ENCODE measurements at places on chromosomes 4 and X.

- DNase-seq: no peak
Measured at GRCh38 chr4:3832536-3833220, 66.5 kb downstream of the ADRA2C start.

DNA sequence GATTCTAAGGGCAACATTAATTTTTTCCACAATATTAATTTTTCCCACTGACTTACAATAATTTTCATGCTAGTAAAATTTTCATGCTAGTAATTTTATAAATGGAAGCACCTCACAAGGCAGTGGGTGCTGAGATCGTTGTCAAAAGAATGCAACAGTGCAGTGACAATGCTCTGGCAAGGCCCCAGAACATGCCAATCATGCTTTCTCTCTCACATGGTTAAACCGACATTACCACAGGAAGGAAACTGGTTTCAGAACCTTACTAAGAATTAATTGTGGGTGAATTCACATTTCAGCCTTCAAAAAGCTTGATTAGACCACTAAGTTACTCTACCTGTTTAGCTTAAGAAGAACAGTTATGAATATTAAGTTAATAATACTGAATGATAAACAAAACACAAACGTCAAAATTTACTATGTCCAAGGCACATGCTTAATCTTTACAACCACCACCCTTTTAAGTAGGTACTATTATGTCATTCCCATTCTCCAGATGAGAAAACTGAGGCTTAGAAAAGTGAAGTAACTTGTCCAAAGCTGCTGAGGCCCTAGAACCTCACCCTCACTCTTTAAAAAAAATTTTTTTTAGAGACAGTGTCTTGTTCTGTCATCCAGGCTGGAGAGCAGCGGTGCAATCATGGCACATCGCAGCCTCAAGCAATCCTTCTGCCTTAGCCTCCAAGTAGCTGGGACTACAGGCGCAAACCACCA, 10.0 kb upstream of the OPHN1 start:
- DNase-seq: peak; percentile 27

GRCh38 chrX:133415276-133416105, at the start of gene GPC4:
Gene GPC4 (minus strand): TSS chrX:133415489. CDS start chrX:133414965, 524 bp downstream.
- DNase-seq: peak; percentile 11

GRCh38 chr4:11487139-11487538, 58.4 kb upstream of the HS3ST1 start:
- DNase-seq: no peak

GRCh38 chr4:77911842-77912450, 49.3 kb downstream of the MRPL1 start:
- DNase-seq: no peak

- no peak for DNase-seq
Measured at GRCh38 chrX:120332394-120332793, 21.1 kb upstream of the TMEM255A start.

DNA sequence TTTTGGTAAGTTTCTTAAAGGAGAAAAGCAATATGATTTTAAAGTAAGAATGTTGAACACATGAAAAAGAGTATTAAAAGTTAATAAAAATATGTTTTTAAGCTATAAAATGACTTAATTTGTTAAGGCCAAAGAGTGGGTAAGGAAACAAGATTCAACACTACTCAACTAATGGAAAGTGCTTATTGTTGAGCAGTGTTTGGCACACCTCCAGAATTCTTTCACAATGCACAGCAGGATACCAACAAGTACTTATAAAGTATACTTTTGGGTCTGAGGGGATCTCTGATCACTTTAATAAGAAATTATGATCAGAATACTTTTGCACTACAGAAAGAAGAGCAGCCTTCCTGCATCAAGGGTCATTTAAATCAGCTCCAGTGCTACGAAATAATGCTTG, 5.9 kb downstream of the LAMP2 start:
- DNase-seq: peak; percentile 1

DNA sequence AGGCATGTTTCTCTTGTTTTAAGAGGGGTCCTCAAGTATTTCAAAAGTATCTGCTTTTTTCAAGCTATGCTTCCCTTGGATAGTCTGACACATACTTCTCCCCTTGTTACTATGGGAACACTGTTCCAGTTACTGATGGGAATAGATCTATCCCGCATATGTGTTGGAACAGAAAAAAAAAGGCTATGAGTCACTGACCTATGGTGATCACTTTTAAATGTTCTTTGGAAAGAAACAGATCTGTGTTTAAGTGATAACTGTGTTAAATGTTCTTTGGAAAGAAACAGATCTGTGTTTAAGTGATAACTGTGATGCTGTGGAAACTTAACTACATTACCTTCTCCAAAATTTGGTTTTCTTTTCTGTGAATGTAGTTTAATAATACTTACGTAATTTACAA, 303.2 kb downstream of the TEX13C start:
- DNase-seq: no peak

DNA sequence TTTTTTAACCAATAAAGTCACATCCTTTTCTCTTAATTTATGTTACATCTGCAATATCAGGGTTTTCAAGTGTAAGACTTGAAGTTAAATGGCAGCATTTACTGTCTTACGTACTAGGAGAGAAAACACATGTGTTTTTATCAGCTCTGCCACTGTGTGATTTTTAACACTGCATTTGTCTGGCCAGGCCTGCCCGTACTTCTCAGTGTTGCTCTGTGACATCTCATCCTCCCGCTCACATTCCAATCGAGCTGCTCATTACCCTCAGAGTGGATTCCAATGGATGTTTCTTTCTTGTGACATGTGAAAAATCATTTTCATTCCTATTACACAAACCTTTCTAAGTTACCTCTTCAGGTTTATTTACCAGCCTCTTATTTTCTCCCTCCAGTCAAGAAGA, 420.3 kb downstream of the FAT4 start:
- DNase-seq: peak; percentile 95

- DNase-seq: no peak
Measured at GRCh38 chrX:97315939-97316338, 432.2 kb downstream of the RPA4 start.

GRCh38 chrX:50629774-50630173, 159.1 kb upstream of the DGKK start:
- DNase-seq: no peak

DNA sequence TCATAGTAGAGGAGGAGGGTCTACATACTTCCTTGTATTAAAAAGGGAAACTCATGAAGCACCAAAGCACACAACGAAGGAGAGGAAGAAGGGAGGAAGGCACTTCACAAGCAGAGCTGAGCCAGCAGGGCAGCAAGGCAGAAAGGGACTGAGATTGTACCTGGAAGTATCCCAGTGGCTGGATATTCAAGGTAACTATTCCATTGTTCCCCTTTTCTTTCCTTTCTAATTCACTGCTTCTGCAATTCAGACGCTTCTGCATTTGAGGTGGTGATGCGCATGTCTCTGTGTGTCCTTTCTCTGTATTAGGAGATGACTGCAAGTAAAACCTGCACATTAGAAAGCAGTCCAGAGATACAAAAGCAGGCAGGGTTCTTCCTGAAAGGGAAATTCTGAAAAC, 54.9 kb downstream of the UBQLN2 start:
- DNase-seq: no peak

GRCh38 chr4:184003433-184003832, 98.3 kb downstream of the STOX2 start:
- no peak for DNase-seq

- DNase-seq: no peak
Measured at GRCh38 chr4:160276785-160277325, 1174.0 kb downstream of the RAPGEF2 start.

GRCh38 chr4:100977746-100978397, 369.5 kb downstream of the PPP3CA start:
- DNase-seq: no peak

- DNase-seq: peak; percentile 17
Measured at GRCh38 chr4:169202145-169202699, 68.5 kb downstream of the SH3RF1 start.

GRCh38 chr4:8600686-8601085, 8.1 kb downstream of the CPZ start:
- no peak for DNase-seq

DNA sequence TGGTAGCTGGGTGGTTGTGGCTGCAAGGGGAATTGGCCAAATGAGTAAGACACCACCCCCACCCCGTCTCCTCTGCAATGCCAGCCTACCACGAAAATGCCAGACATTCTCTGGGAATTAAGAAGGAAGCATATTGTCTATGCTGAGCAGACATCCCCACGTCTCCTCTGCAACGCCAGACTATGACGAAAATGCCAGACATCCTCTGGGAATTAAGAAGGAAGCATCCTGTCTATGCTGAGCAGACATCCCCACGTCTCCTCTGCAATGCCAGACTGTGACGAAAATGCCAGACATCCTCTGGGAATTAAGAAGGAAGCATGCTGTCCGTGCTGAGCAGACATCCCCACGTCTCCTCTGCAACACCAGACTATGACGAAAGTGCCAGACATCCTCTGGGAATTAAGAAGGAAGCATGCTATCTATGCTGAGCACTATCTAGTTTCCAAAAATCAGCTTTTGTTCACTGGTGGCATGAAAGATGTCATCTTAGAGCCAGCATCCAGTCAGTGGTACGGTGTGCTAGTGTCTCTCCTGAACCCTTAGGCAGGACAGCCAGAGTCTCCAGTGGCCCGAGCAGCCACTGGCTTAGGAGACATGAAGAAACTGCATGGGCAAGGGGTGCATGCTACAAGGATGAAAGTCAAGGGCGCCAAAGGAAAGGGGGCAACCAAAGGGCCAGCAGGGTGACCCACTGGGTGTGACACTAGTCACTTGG, 339.8 kb upstream of the FRG1 start:
- no peak for DNase-seq

DNA sequence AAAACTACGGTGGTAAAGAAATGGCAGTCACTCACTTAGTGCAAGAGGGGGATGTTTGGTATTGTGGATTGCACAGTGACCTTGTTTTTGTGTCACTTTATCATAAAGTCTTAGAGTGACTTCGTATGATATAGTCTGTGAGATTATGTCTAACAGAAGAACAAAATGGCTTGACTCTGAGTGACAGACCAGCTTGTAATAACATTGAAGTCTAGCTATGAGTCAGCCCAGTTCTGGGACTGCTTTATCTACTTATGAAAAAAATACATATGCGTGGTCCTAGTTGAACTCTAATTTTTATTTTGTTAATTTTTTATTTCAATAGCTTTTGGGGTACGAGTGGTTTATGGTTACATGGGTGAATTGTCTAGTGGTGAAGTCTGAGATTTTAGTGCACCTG, 20.0 kb downstream of the DCLK2 start:
- DNase-seq: no peak

DNA sequence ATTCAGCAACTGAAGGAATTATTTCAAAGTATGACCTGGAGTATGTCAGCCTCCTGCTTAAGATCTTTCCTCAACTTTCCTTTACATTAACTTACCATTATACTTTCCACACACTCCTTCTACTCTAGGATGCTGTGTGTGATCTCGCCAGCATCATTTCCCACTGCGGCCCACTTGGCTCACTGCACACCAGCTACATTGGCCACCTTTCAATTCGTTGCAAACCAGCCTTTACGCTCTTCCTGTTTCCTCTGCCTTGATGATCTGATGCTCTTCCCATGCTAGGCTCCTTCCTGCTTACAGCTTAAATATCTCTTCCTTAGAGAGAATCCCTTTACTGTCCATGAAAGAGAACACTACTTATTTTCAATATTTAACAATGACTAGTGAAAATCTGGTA, 95.1 kb downstream of the GPM6A start:
- no peak for DNase-seq

- no peak for DNase-seq
Measured at GRCh38 chr4:168908093-168908492, 102.0 kb downstream of the CBR4 start.

DNA sequence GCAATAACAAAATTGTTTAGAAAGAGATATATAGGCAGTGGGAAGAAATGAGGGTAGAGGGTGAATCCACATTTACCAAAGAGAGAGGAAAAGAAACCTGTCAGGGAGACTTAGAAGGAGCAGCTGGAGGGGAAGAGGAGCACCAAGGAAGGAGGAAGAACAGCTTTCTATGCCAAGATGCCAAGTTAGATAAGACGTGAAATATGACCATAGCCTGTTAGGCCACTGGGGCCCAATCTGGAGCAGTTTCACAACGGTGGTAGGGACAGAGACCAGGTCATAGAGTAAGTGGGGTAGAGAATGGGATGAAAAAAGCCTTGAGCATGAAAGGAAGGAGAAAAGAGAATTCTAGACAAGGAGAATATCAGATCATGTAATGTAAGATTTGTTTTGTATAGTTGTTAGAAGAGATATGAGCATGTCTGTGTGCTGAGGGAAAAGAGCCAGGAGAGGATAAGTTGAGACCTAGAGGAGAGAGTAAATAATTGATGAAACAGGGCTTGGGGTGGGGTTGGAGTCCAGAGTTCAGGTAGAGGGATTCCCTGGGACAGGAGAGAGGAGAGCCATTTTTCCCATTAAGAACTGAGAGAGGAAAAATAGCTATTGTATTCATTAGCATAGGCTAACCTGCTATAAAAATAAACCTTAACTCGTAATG, 4.4 kb upstream of the SOWAHB start:
- DNase-seq: no peak

GRCh38 chr4:848803-849477, 23.0 kb upstream of the CPLX1 start:
- DNase-seq: no peak

DNA sequence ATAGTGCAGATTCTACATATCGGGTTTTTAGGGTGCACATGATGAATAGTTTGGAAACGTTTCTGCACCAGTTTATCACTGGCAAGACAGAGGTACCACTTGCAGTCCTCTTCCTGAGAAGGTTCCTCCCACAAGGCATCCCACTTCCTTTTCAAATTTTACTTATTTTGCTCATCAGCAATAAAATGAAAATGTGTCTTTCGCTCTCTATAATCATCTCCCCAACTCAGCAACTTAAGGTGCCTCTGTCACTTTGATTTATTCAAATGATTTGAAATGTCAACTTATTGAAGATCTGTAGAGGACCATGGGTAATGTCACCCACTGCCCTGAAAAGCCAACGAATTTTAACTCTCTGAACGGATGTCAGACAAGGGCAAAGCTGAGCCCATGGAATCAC, 53.2 kb downstream of the VGLL1 start:
- DNase-seq: no peak

GRCh38 chr4:10013722-10014121, 7.6 kb downstream of the SLC2A9 start:
- no peak for DNase-seq

DNA sequence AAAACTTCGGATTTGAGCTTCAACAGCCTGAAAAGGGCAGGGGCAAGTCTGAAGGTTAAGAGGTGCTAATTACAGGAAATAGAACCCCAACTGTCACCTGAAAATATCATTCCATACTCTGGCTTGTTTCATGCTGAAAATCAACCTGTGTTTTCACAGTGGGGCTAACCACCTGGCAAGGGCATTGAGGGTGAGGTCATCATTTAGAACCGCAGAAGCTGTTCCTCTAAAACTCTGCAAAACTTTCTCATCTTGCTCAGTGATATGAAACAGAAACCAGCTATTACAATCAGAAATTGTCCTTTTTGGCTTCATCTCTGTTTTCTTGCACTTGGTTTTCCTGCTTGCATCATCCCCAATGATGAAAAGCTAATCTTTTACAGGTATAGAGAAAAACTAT, 247.6 kb downstream of the DCLK2 start:
- no peak for DNase-seq

GRCh38 chr4:139915037-139915436, 238.9 kb downstream of the MAML3 start:
- DNase-seq: no peak

GRCh38 chr4:3462790-3463415, at the start of gene DOK7:
Gene DOK7 (plus strand): TSS chr4:3463306. CDS start chr4:3463376, 70 bp downstream.
- no peak for DNase-seq
